Tibial nerve (tissue), 4 donors: ENCODE measurements at places on chromosomes 12 and 14. TPM values are rescaled to one million over a fixed set of nuclear protein-coding genes. Genes with fewer than 3 reads are reported as not detected.

DNA sequence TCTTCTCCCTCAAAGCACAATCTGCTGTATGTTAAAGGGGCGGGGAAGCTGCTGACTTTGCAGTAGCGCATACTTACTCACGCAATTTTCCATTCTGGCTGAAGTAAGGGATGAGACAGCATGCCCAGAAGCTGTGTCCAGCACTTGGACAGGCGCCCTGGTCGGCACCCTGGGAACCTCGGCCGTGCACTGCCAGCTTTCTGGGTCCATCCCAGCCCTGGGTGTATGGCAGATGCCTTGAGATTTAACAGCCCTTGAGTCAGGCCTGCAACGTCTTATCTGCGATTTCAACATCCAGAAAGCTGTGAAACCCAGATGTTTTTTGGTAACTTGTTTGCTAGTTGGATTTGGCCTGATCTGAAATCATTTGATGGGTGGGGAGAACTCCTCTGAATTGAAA is 16.1 kb downstream of the EML1 start:
- H3K4me3 ChIP-seq = no peak overlapping the region
- no peaks in the 10 kb centered on the region for H3K36me3 ChIP-seq
- H3K27ac ChIP-seq = peak overlapping the region; percentile 78
- H3K27me3 ChIP-seq = no peaks in the 10 kb centered on the region
- DNase-seq = no peak

GRCh38 chr14:51116682-51117081 is 21.8 kb upstream of the TRIM9 start:
- DNase-seq = no peak
- H3K4me3 ChIP-seq = no peak overlapping the region
- no peaks in the 10 kb centered on the region for H3K36me3 ChIP-seq
- H3K27ac ChIP-seq = no peak overlapping the region
- H3K4me1 ChIP-seq = no peaks in the 10 kb centered on the region

- no peaks in the 10 kb centered on the region for H3K36me3 ChIP-seq
- no peaks in the 10 kb centered on the region for H3K4me1 ChIP-seq
- H3K27ac ChIP-seq = no peak overlapping the region
- no peak for DNase-seq
- no peaks in the 10 kb centered on the region for H3K27me3 ChIP-seq
These were observed 81.3 kb upstream of the RESF1 start for GRCh38 chr12:31877884-31878283.

DNA sequence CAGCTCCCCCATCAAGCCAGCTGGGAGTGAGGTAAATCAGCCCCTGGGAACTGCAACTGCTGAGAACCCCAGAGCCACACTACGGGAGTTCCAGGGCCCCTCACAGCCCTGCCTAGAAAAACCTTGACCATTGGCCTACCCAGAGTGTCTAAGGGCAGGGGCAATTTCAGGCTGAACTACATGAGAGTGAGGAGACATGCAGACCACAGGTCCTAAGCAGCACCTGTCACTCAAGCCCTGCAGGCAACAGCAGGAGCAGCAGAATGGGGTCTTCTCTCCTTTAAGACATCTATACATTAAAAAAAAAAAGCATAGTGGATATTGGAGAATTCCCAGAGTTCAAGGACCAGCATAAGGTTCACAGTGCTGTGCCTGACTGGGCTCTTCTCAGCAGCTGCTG is 4.9 kb downstream of the NCKAP5L start:
- no peak overlapping the region for H3K4me3 ChIP-seq
- no peak overlapping the region for H3K27ac ChIP-seq
- H3K4me1 ChIP-seq = peaks cover 79% of the 10 kb centered on the region
- H3K36me3 ChIP-seq = peaks cover 9% of the 10 kb centered on the region

GRCh38 chr14:53951243-53951626 is 5.4 kb downstream of the BMP4 start:
- no peak overlapping the region for H3K4me3 ChIP-seq
- peaks cover 63% of the 10 kb centered on the region for H3K27me3 ChIP-seq
- DNase-seq = no peak
- H3K4me1 ChIP-seq = peaks cover 67% of the 10 kb centered on the region

DNA sequence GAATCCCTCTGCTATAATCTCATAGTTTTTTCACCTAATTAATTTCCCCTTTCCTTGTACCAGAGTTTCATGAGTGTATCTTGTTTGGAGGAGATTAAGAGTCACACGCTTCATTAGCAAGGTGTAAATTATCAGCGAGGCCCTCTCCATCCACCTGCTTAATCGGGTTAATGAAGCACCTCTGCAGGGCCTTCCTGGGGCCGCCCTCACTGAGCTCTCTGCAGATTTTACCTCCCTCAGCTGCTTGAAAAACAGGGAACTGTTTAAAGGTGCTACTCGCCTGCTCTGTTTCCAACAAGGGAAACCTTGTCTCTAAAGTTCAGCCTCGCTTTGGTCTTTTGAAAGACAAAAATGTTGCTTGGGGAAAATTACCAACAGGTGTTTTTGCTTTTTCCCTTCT is 35.8 kb downstream of the OTX2 start:
- no peaks in the 10 kb centered on the region for H3K36me3 ChIP-seq
- no peak overlapping the region for H3K4me3 ChIP-seq
- no peaks in the 10 kb centered on the region for H3K27me3 ChIP-seq

GRCh38 chr12:52645982-52646381 is 6.0 kb downstream of the KRT2 start:
- no peak for DNase-seq
- no peak overlapping the region for H3K27ac ChIP-seq
- H3K27me3 ChIP-seq = no peaks in the 10 kb centered on the region
- no peaks in the 10 kb centered on the region for H3K4me1 ChIP-seq

DNA sequence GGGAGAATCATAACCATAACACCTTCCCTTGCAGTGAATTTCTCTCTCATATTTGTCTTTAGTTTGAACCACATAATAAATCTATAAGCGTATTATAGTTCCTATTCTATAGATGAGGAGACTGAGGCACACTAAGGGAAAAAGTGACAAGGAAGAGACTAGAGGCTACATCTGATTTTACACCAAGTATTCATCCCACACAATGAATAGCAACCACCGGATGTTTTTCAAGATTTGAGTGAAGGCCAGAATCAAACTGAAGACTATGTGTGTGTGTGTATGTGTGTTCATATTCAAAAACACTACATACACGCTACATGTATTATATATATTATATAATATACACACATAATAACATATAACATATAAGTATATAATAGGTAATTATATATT is 4.7 kb downstream of the ASB2 start:
- H3K27ac ChIP-seq = no peak overlapping the region
- peaks cover 23% of the 10 kb centered on the region for H3K4me1 ChIP-seq
- no peaks in the 10 kb centered on the region for H3K36me3 ChIP-seq
- H3K27me3 ChIP-seq = no peaks in the 10 kb centered on the region

- no peak for DNase-seq
- no peak overlapping the region for H3K4me3 ChIP-seq
- no peaks in the 10 kb centered on the region for H3K27me3 ChIP-seq
- H3K36me3 ChIP-seq = no peaks in the 10 kb centered on the region
- no peak overlapping the region for H3K27ac ChIP-seq
These were observed 125.5 kb upstream of the FAR2 start for GRCh38 chr12:29023436-29024076.

DNA sequence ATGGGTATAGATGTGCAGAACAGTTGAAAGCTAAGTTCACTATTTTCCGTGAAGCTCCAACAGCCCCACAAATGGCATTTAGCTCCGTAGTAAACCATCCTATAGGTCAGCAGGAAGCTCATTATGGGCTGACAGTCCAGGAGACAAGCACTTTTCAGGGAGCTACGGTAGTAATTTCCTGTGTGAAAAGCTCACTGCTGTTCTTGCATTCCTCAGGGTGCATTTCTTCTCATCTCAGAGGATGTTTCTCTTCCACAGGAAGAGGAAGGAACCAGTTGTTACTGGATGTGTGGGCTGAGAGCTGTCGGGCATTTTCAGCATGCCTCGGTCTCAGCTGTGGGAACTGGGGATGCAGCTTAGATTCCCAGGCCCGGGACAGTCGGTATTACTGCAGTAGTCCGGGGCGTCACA is 72.8 kb downstream of the GALNT4 start:
- H3K36me3 ChIP-seq = no peaks in the 10 kb centered on the region
- H3K27ac ChIP-seq = peak overlapping the region; percentile 1
- H3K27me3 ChIP-seq = no peaks in the 10 kb centered on the region
- no peak overlapping the region for H3K4me3 ChIP-seq

DNA sequence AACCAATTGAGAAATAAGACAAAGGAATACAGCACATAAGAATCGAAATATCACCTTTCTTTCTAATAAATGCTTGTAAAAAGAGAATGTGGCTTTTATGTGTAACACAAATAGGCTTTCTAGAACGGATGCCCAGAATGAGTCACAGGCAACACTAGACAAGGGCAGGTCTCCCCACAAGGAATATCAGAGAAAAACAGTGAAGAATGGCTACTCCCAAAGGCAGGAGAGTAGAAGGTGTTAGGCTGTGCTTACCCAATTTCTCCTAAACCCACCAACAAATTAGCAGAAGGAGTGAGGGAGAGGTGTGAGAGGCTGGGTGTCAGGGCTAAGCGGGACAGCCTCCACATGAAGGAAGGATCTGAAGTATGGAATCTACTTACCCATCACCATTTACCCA is 55.2 kb downstream of the GALNT4 start:
- no peaks in the 10 kb centered on the region for H3K36me3 ChIP-seq
- H3K27ac ChIP-seq = no peak overlapping the region
- no peaks in the 10 kb centered on the region for H3K27me3 ChIP-seq
- DNase-seq = no peak

- peaks cover 7% of the 10 kb centered on the region for H3K4me1 ChIP-seq
- H3K36me3 ChIP-seq = peaks cover 13% of the 10 kb centered on the region
- no peak overlapping the region for H3K4me3 ChIP-seq
- no peak for DNase-seq
- H3K27ac ChIP-seq = no peak overlapping the region
These were observed 24.4 kb downstream of the DEGS2 start for GRCh38 chr14:100135073-100135472.

GRCh38 chr14:90383731-90384542 is 12.9 kb upstream of the CALM1 start:
- peak overlapping the region; percentile 65 for H3K4me3 ChIP-seq
- H3K4me1 ChIP-seq = peaks cover 35% of the 10 kb centered on the region
- no peaks in the 10 kb centered on the region for H3K27me3 ChIP-seq
- H3K27ac ChIP-seq = peak overlapping the region; percentile 100
- DNase-seq = peak; percentile 59

DNA sequence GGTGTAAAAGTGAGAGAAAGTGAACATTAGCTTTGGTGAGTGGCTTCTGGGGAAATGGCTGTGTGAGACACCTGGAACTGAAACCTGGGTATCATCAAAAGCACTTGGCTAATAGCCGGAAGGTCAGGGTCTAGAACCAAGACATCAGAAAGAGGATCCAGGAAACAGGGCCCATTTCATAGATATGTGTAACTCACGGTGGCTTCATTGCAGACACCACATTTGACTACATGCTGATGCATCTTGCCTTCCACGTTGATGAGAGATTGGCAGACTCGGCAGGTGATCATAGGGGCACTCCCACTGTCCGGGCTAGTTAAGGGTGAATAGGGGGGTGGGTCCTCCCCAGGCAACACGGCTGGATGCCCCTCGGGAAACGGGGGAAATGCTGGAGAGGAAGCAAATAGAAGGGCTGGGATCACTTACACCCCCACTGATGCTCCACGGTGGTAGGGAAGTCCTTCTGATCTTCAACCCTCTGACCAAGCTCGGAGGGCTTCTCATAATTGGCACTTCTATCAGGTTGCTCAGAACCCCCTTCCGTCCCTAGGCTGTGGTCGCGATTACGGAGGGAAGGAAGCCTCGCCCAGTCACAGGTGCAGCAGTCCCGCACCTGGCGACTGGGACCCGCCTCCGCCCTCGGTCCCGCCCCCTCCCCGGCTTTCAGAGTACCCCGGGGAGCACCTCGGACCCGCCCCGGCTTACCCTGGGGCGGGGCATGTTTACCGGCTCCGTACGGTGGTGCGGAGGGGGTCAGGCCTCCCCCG is 593 bp downstream of the PIP4P1 start:
- peak overlapping the region; percentile 98 for H3K27ac ChIP-seq
- H3K4me1 ChIP-seq = peaks cover 17% of the 10 kb centered on the region
- H3K27me3 ChIP-seq = no peaks in the 10 kb centered on the region

- H3K4me3 ChIP-seq = no peak overlapping the region
- H3K4me1 ChIP-seq = no peaks in the 10 kb centered on the region
- no peaks in the 10 kb centered on the region for H3K36me3 ChIP-seq
- H3K27ac ChIP-seq = no peak overlapping the region
- H3K27me3 ChIP-seq = no peaks in the 10 kb centered on the region
These were observed 155.6 kb upstream of the TMCC3 start for GRCh38 chr12:94805749-94806529.

GRCh38 chr14:78857974-78858373 is 687.8 kb downstream of the NRXN3 start:
- no peak overlapping the region for H3K27ac ChIP-seq
- no peaks in the 10 kb centered on the region for H3K27me3 ChIP-seq
- H3K36me3 ChIP-seq = no peaks in the 10 kb centered on the region
- no peak for DNase-seq

DNA sequence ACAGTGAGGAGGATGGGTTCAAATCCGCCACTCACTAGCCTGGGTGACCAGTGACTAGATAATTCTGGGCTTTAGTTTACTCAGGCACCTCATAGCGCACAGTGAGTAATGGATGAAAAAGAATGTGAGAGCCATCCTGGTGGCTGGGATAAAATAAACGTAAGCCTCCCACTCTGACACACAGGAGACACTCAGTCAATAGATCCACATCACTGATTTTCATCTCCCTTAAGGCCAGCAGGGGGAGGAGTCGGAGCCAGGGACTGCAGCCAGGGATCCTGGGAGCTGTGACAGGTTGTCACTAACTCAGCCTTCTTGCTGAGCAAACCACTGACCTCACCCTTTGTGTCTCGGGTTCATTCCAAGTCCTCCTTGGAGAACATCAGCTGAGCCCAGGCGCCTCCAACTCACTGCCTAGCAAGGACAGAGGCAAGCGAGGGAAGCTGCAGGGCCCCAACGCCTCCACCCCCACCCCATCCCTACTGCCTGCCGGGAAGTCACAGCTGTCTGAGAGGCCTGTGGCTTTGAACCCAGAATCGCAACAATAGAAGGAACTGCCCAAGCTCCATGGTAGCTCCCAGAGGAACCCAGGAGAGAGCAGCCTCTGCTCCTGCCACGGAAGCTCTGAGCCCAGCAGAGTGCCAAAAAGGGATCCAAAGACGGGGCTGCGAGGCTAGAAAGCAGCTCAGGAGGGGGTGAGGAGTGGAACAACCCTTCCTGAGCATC is 30.7 kb downstream of the PXN start:
- no peaks in the 10 kb centered on the region for H3K36me3 ChIP-seq
- H3K4me1 ChIP-seq = peaks cover 3% of the 10 kb centered on the region
- peak overlapping the region; percentile 75 for H3K27ac ChIP-seq
- no peaks in the 10 kb centered on the region for H3K27me3 ChIP-seq

GRCh38 chr12:9940375-9940774 is 8.2 kb upstream of the CLEC2A start:
- no peak for DNase-seq
- H3K27me3 ChIP-seq = no peaks in the 10 kb centered on the region
- no peak overlapping the region for H3K27ac ChIP-seq
- no peaks in the 10 kb centered on the region for H3K4me1 ChIP-seq
- H3K36me3 ChIP-seq = no peaks in the 10 kb centered on the region

The LEMD3 gene
- 38.3 TPM for total RNA-seq

The PDZRN4 gene
- 22.8 TPM for total RNA-seq

The TEAD4 gene
- 17.2 TPM for total RNA-seq

The LYZ gene
- 58.1 TPM for total RNA-seq

The IFNG-AS1 gene
- not detected for total RNA-seq

The STON2 gene
- total RNA-seq = 62.0 TPM

The TMEM106C gene
- total RNA-seq = 26.9 TPM
